Fibroblast of the aortic adventitia (primary cell): ENCODE measurements at places on chromosomes 1 and 21. TPM values are rescaled to one million over a fixed set of nuclear protein-coding genes. Genes with fewer than 3 reads are reported as not detected.

DNA sequence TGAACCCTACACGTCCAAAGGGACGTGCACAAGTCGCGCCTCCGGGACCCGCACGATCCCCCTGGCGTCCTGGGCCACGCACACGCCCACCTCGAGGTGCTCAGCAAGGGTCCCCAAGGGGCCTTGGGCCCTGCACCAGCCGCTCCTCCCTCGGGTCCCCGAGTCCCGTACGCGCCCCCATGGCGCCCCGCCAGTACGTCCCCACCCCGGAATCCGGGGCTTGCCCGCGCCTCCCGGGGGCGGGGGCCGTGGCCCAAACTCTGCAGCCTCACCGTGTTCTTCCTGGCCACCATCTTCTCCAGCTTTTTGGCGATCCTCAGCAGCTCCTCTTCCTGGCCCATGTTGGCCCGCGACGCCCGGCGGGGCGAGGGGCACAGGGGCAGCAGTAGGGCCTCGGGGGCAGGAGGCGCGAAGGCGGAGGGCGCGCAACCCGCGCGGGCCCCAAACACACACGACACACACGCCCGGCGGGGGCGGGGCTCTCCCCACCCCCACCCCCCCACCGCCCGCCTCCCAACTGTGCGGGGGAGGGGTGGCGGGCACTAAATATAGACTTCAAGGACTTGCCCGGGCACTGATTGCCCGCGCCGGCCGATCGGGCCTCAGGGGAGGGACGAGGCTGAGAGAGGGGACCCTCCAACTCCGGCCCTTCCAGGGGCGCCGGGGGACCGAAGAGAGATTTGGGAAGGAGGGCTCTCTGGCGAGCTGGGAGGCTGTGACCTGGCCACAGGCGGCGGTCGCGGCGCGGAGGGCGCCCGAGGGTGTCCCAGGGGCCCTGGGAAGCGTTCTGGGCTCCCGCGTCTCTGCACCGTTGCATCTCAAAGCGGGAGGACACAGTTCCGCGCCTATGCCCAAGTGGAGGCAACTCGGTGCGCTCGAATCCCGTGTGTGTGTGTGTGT lies at the start of gene TCEA3:
TCEA3 (minus strand) TSS at position 456 of the 900 bp plus-strand sequence; CDS start at position 341, 115 bp downstream.
- DNase-seq, result no peak

SYTL1 gene
- total RNA-seq, result 0.09 TPM in 1 of 2 replicates, not detected in the other

GRCh38 chr1:39933956-39934941 lies 20.7 kb upstream of the MFSD2A start:
- DNase-seq, result peak; percentile 96

GRCh38 chr1:60108196-60108595 lies 34.6 kb upstream of the C1orf87 start:
- no peak for DNase-seq

DNA sequence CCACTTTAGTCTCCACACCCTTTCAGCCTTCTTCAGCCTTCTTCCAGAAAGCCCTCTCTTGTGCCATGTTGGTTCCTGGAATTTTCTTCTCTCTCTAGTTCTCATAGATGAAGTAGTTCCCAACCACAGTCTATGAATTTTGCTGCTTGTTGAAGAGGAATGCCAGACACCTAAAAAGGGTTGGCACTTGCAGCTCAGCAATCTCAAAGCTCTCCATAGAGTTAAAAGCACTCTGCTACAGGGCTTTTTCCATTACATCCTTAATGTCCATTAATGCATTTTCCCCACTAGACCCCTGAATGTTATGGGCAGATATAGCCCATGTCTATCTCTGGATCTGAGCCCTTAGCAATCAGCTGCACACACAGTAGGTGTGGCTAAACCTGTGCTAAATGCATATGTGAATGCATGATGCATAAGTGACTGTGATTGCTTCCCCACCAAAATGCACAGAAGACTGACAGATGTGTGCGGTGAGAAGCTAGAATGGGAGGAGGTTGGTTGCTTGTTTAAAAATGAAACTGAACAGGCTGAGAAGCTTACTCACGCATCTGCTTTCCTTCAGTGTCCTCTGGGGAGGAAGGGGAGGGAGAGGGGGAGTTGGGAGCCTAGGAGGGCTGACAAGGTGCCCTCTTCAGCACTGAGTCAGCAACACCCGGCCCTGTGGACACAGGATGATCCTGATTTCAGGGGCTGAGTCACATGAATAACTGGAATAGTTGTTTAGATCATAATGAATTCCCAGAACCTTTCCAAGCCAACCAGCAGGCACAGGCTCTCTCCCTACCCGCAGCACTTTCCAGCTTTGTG lies 146.1 kb upstream of the FGGY start:
- DNase-seq, result peak; percentile 99

DNA sequence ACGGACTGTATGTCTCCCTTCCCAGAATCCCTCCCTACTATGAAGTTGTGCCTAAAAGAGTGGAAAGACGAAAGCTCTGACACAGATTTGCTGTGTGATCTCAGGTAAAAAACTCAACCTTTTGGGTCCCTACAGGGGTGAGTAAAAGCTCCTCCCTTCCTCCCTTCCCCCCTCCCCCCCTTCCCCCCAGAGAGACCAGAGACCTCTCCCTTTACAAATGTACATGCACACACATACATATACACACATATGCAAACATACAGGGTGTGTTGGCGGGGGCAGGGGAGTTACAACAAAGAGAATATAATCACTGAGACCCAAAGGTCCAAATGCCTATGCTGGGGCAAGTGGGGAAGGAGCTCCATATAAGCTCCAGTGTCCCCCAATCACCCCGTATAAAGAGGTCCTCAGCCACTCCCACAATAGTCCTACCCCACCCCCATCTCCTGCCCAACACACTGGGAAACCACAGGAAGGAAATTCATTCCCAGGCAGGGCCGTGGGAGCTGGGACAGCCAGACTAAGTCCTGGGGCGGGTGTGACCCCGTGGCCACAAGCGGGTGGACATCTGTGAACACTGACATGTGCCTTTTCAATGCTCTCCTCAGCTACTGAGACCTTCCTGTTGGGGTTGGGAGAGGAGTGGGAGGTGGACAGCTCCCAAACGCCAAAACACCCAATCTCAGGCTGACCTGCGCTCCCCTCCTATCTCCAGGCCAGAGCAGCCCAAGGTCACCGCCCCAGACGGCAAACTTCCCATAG lies 2.0 kb downstream of the MEF2D start:
- no peak for DNase-seq

- no peak for DNase-seq
These were observed 4.7 kb downstream of the ITLN2 start for GRCh38 chr1:160949881-160950280.

GRCh38 chr1:55584526-55585401 lies 369.6 kb upstream of the USP24 start:
- peak; percentile 85 for DNase-seq

- no peak for DNase-seq
These were observed 11.9 kb downstream of the WASF2 start for GRCh38 chr1:27478098-27478497.

TMCO2 gene
- total RNA-seq, result not detected in 2 replicates

- DNase-seq, result no peak
These were observed 503.4 kb downstream of the NEGR1 start for GRCh38 chr1:71778940-71779339.

LMX1A gene
- not detected in 2 replicates for total RNA-seq

DNA sequence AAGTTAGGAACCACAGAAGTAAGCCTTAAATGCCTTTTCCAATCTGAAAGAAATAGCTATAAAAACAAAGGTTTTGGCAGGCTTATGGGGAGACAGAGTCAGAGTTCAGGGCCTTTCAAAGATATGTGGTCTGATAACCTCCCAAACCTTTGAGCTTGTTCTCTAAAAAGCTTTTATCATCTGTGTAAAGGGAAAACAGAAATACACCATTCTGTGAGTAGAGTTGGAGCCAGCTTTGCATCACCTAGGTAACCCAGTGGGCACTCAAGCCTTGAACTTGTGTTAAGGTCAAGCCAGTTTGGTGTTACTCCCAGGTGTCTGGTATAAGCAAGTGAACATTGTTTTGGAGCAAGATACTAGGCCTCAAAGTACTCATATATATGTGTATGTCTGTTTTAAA lies 50.1 kb downstream of the LAMC1 start:
- no peak for DNase-seq

FCRLA gene
- total RNA-seq, result 0.90 TPM in 1 of 2 replicates, not detected in the other

DNA sequence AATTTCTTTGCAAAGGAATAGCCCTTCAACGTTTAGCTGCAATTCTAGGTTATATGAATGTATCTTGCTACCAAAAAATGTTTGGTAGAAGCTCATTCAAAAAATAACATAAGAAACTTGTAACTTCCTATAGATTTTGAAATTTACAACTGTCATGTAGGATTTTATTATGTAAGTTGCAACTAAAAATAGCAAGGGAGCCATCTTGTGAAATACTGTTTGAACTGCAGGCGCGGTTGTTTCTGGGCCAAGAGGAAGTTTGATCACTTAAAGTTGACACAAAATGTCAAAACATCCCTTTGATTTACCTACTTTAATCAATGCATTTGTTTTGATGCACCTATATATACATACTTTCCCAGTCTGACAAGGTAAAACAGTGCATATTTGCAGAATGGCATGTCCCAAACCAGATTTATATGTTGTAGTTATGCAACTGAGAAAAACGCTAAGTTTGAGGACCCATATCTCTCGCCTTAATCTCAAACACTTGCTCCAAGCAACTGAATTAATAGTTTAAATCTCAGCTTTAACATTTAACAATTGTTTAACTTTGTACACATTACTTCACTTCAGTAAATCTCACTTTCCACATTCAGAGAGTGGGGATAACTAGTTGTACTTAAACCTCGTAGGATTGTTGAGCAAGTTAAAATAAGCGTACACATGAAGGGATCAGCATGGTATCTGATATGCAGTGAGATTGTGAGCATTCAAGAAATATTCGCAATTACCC lies 63.9 kb downstream of the KCNK2 start:
- DNase-seq, result peak; percentile 60

- DNase-seq, result no peak
These were observed 13.2 kb downstream of the RC3H1 start for GRCh38 chr1:174008979-174009378.

DNA sequence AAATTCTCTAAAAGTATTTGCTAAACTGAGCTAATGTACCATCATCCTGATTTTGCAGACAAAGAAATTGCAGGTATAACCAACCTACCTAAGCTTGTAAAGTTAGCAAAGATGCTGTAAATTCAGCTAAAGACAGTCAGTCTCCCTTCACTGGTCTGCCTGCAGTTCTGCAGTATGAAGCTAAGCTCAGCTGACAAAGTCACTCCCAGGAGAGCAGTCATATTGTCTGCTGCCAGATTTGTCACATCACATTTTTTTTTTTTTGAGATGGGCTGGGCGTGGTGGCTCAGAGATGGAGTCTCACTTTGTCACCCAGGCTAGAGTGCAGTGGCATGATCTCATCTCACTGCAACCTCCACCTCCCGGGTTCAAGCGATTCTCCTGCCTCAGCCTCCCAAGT lies 8.9 kb upstream of the CMPK1 start:
- no peak for DNase-seq

DNA sequence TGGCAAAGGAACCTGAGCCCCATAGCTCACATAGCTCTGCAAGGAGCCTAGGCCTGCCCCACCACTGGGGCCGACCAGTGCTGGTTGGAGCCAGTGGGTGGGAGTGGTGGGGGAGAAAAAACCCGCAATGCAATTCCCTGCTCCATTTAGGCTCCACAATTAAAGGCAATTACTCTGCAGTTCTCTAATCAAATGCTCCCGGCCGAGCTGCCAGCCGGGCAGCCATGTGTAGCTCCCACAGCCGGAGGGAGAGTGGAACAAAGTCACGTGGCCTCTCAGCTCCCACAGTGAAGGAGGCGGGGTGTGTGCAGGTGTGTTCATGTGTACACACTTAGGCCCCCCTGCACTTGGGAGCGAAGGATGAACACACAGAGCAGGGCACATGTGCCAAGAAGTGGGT lies 81.6 kb downstream of the KIRREL1 start:
- DNase-seq, result no peak

- no peak for DNase-seq
These were observed 20.5 kb downstream of the MX1 start for GRCh38 chr21:41446586-41446985.

GRCh38 chr1:117611121-117611601 lies 5.3 kb downstream of the TENT5C start:
- no peak for DNase-seq

- no peak for DNase-seq
These were observed 1.4 kb upstream of the PIK3R3 start for GRCh38 chr1:46133781-46134350.

RSBN1 gene
- 9.2 and 23.7 TPM in 2 replicates for total RNA-seq

- no peak for DNase-seq
These were observed 65.1 kb downstream of the ADARB1 start for GRCh38 chr21:45139473-45139872.

CCT3 gene
- total RNA-seq, result 96.6 and 284 TPM in 2 replicates

TSSK3 gene
- total RNA-seq, result 1.2 and 2.3 TPM in 2 replicates

LRRC71 gene
- total RNA-seq, result 0.09 TPM in 1 of 2 replicates, not detected in the other

DNA sequence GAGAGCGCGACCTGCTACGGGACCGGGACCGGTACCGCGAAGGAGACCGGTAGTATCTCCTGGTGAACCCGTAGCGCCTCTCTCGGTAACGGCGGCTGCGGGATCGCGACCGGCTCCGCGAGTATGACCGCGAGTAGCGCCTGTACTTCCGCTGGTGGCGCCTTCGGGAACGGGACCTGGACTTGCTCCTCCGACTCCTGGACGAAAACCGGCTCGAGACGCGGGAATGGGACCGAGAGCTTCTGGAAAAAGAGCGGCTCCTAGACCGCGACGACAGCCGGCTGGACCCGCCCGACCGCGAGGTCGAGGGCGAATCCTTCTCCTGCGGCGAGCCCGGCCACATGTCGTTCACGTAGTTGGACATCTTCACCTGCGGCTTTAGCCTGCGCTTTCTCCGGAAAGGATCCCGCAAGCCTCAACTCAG lies 642 bp downstream of the RSRP1 start:
- DNase-seq, result no peak

- DNase-seq, result no peak
These were observed 19.9 kb downstream of the ABCA4 start for GRCh38 chr1:94100785-94101612.

DNA sequence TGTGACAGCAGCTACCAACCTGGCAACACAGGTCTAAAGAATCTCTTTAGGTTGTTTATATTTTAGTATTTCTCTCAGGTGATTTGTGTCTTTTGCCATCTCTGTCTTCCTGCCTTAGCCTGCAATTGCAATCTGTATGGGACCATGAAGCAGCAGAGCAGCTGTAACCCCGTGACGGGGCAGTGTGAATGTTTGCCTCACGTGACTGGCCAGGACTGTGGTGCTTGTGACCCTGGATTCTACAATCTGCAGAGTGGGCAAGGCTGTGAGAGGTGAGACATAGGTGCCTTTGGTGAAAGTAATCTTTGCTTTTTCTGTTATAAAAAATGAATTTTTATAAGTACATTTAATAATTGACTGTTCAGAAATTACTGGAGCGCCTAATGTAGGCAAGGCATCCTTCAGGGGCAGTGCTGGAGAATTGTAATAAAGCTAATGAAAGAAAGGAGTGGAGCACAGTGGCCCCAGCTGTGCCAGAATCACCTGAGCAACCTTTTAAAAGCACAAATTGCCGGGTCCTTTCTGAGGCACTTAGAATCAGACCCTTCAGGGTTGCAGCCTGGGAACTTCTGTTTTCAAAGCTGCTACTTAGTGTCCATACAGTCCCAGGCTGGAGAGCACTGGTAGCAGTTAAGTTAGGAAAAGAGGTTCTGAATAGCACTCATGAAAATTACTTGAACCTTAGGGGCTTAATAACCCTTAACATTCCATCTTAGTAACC lies 60.6 kb upstream of the LAMC2 start:
- no peak for DNase-seq
